Pons (tissue), 1 donor: ENCODE measurements at places on chromosomes 12 and 14.

GRCh38 chr12:62861586-62861985 is 73.4 kb downstream of the PPM1H start:
- DNase-seq: peak; percentile 67

GRCh38 chr12:19970821-19971220 is 397.5 kb upstream of the PDE3A start:
- DNase-seq: no peak

DNA sequence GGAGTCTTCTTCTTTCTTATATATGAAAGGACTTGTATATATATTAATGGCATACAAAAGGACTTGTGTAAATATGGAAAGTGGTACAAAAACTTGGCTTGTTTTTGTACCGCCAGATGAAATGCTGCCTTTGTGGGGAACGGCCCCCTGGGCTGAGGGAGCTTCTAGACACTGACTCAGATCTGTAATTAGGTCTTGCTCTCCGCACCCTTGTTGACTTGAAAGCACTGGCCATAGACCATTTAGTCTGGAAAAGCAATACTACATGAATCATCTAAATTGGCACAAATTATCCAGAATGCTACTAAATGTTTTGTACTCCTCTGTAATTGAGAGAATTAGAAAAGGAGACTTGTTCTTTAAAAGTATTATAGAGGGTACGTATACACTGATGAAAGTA is 399.9 kb upstream of the RGS6 start:
- no peak for DNase-seq

GRCh38 chr14:106694638-106695393 is 1168.4 kb downstream of the TMEM121 start:
- no peak for DNase-seq

DNA sequence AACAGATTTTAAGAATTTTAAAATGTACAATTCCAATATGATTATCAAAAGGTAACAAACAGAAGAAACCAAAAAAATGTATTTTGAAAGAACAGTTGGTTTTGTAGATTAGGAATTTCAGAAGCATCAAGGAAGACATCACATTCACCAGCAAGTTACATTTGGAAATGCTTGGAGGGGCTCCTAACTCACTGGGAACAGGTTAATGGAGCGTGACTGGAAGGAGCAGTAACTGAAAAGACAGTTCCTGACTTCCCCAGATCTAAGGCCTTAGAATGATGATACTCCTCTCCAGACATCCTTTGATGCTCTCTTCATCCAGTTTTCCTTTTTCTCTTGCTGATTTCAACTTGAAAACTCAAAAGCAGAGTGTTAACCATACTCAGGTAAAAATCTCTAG is 220.0 kb upstream of the EGLN3 start:
- no peak for DNase-seq

GRCh38 chr12:109652233-109652976 is 61.2 kb upstream of the FAM222A start:
- no peak for DNase-seq

- no peak for DNase-seq
Measured at GRCh38 chr14:92719421-92719820, 29.0 kb downstream of the LGMN start.

DNA sequence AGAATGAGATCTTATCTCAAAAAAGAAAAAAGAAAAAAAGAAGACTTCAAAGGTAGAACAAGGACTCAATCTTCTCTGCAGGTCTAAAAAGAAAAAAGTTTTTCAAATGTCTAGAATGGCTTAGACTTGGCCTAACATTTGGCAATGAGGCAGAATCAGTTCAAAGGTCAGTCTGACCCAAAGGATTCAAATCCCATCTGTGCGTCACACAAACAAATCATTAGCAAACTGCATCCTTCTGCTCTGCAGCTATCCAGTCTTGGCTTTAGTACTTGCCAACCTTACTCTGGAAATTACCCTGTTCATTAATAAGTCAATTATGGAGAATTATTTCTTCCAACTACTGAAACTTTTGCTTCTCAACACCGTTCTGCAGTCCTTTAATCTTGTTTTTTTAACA is 3.1 kb downstream of the YAF2 start:
- DNase-seq: peak; percentile 20

DNA sequence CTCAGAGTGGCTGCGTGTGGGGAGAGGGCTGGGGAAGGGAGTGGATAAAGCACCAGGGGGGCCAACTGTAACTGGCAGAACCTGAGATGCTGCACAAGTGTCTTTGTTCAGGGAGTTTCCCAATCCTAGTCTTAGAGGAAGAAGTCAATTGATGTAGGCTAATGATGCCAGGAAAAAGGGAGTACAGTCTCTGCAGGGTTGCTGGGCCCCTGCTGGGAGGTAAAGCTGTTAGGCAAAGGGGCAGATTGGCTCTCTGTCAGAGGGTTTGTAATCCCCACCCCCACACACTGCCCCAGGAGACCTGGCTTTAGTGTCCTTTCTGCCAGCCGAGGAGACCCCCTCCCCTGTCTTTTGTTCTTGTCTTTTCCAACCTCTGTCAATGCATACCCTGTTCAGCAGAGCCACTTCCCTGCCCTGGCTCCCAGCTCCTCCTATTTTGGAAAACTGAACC is 178.4 kb downstream of the KCNA5 start:
- no peak for DNase-seq

DNA sequence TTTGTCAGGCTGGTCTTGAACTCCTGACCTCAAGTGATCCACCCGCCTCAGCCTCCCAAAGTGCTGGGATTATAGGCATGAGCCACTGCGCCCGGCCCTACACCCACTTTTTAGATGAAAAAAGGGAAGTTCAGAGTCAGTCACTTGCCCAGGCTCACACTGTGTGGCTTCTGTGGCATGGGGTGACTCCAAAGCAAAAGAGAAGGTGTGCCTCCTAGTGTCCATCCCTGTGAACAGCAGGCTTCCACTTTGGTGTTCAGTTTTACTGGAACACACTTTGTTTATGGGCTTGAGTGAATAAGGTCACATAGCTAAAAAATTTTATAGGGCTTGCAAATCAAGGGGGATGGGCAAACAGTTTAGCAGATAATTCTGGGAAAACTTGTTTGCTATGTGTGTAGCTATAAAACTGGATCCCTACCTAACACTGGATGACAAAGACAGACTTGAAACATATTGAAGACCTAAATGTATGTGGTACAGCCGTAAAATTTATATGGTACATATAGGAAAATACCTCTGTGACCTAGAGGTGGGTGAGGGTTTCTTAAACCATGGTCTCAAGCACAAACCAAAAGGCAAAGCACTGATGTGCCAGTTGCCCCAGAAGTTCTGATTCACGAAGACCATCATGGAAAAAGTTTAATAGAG is 54.9 kb downstream of the EID3 start:
- peak; percentile 78 for DNase-seq

DNA sequence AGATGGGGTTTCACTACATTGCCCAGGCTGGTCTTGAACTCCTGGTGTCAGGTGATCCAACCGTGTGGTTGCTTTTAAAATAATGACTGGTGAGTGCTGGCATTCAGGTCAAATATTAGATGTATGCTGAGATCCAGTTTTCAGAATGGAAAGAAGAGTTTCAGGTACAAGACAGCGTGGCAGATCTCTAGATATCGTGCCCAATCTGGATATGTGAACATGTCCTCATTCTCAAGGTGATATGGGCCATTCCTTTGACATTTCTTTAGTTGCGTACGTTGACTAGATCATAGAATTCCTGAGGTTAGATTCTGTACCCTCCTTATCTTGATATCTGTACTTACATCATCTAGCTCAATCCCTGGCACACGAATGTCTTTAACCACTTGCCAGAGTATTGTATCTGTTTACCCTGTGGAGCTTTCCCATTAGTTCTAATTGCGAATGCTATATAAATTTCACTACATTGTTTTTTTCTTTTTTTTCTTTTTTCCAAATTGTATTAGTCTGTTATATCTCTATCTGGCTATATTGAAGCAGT is 80.2 kb downstream of the ANO6 start:
- no peak for DNase-seq
